GM06990 (cell line): ENCODE measurements at places on chromosomes 11 and 22.

DNA sequence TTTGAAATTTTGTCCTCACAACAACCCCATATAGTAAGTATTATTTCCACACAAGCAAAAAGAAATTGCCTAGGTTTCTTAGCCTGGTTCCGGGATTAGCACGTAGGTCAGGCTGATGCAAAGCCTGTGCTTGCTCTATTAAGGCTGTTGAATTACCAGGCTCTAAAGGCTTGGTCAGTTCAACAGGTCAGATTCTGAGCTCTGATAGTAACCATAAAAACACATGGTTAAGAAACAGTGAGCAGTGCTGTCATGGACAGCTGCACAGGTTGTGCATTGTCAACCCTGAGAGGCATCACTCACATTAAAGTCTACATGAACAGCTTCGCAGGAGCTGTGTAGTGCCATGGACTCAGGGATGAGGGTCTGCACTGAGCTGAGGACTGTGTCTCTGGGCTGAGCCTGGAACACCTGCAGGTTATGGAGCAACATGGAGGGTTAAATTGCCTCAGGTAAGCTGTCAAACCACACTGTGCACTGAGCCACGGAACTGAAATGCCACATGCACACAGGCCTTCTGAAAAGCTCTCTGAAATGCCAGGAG is 98.0 kb downstream of the PIWIL4 start:
- no peak for DNase-seq

- no peak for DNase-seq
Measured at GRCh38 chr11:38009932-38010331, 1411.9 kb upstream of the RAG2 start.

- no peak for DNase-seq
Measured at GRCh38 chr22:47694536-47695130, 932.2 kb downstream of the TBC1D22A start.

DNA sequence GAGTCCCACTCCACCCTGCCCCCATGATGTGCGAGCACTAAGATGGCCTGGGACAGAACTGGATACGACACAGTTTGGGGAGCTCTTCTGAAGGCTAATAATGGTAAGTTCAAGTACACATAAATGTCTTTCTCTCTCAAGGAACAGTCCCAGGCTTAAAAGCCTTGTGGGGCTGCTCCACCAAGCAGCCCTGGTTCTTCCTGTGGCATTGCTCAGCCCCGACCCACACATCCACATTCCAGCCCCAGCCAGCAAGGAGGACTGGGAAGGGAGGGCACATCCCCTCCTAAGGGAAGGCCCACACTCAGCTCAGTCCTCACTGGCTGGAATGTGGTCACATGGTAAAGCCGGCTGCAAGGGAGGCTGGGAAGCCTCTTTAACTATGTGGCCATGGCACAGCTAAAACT is 13.3 kb upstream of the MB start:
- no peak for DNase-seq

DNA sequence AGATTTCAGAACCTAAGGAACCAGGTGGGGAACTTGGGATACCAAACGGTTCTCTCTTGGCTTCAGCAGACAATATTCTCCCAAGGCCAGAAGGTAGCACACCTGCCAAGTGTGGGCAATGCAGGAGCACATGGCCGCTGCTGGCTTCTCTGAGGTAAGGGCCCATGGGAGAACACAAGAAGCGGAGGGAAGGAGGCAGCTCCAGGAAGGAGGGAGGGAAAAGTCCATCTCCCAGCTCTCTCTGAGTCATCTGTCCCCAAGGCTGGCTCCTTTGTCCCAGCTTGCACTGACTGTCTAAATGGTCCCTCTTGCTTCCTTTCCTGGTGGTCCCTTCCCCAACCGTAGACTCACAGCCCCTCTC is 557.9 kb upstream of the CADM1 start:
- DNase-seq = no peak

DNA sequence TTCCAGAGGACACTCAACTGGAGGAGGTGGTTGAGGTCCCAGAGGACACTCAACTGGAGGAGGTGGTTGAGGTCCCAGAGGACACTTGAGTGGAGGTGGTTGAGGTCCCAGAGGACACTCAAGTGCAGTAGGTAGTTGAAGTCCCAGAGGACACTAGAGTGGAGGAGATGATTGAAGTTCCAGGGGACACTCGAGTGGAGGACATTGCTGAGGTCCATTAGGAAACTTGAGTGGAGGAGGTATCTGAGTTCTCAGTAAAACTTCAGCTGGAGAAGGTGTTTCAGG is 39.7 kb downstream of the ZNF195 start:
- no peak for DNase-seq

DNA sequence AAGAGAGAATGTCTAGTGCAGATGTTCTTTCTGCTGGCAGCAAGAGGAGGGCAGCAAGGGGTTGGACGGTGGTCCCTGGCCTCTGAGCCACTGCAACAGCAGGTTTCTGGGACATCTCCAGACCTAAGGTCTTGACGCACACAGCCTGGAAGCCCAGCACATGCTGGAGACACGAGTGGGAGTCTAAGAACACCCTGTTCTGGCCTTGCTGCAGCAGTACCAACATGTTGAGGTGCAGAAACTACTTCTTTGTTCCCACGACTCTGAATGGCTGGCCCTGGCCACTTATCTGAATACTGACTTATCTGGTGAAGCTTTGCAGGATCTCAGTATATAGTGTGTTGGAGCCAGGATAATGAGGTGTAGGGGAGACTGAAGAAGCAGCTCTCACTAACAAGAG is 6.8 kb downstream of the MICAL2 start:
- no peak for DNase-seq

DNA sequence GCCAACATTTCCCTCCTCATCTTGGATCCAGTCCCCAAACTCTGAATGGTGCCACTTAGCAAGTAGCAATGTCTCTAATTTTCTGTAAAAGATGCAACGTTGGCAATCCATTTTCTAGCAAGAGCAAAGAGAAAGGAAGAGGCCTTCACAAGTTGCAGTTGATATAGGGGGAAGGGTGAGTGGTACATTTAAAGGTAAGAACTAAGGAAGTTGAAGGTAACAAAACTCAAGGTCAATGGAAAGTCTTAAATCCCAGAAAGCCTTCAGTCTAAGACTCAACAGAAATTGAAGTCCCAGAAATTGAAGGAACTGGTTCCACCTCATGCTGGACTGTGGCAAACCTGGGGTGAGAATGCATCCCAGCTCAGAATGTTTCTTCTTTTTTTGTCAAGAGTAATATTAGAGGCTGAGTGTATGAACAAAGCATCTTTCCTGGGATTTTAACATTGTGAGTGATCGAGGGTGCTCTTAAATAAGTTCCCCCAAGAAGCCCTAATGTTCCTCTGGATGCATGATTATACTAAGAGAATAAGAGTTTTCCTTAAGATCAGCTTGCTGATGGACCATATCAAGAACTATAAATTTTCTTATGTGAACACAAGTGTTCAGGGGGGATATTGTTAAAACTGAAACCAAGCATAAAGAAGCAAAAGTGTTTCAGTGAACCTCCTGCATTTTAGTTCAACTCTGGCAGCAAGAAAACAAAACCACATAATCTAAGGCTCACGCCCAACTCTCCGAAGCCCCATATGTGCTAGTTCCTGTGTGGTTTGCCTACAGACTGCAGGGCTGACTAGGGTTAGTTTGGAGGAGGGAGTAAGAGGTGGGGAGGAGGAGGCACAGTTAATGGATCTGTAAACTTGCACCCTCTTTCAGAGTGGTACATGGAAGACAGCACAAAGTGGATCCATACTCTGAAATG is at the start of gene GRAP2:
GRAP2 (plus strand) TSS at position 779 of the 922 bp plus-strand sequence. CDS start 46,023 bp downstream, outside the sequence.
- peak; percentile 72 for DNase-seq

DNA sequence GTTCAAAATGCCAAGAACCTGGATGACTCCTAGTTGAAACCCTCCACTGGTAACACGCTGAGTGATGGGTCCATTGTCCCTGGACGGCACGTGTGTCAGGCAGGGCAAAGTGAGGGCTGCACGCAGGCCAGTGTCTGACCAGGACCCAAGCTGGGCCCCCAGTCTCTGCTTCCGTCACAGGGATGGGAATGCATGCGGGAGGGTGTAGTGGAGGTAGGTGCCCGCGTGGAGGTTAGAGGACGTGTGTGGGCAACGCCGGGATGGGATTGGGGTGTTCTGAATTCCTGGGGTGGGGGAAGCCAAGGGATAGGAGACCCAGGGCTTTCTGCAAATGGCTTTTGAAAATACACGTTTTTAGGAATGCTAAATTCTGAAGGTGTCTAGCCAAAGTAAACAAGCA is 943.3 kb downstream of the BRD1 start:
- DNase-seq = no peak

DNA sequence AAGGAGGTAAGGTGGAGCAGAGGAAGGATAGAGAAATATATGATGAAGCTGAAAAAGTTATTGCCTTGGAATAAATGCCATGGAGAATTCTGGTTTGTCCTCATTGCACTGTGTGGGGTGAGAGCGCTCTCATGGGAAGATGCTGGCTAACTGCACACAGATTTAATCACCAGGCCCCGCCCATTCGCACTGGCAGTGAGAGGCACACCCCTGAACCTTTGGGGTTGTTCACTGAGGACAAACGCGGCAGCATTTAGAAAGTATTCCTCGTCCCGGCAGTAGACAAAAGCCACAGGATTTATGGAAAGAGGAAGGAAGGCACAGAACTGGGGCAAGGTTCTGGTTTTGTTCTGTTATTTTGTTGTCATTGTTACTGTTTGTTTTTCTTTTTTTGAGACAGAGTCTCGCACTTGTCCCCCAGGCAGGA is 70.2 kb downstream of the MED15 start:
- no peak for DNase-seq

DNA sequence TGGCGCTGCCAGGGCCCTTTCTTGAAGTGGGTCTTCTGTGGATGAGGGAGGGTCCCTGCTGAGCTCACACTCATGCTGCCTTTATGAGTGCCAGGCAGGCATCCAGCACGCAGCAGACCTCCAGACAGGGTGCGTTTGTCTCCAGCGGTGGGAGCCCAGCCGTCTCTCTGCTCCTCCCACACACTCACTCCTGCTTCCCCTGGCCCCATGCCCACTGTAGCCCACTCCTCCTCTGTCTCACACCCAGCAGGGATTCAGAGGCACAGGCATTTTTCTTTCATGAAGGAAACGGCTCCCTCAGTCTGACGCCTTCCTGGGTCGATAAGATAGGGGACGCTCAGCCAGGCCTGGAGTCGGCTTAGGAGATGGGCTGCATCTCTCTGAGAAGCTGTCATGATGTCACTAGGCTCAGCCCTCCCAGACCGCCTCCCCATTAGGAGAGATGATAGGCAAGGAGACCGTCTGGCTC is 183.9 kb upstream of the NCAM1 start:
- no peak for DNase-seq

DNA sequence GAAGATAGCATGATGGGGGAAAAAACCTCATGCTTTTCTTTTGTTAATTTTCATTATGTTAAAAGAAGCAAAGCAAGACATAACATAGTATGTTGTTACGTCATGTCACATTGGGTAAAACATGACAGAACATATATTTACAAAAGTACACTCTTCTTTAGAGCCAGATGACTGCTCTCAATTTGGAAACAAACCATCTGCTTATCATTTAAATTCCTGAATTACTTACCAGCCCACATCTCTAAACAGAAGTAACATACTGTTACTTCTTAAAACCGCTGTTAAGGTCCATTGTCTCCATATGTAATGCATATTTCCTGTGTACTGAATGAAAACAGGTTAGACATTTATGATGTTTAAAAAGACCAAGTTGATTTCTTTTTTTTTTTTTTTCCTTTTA is 100.0 kb downstream of the TMEM135 start:
- DNase-seq = no peak

DNA sequence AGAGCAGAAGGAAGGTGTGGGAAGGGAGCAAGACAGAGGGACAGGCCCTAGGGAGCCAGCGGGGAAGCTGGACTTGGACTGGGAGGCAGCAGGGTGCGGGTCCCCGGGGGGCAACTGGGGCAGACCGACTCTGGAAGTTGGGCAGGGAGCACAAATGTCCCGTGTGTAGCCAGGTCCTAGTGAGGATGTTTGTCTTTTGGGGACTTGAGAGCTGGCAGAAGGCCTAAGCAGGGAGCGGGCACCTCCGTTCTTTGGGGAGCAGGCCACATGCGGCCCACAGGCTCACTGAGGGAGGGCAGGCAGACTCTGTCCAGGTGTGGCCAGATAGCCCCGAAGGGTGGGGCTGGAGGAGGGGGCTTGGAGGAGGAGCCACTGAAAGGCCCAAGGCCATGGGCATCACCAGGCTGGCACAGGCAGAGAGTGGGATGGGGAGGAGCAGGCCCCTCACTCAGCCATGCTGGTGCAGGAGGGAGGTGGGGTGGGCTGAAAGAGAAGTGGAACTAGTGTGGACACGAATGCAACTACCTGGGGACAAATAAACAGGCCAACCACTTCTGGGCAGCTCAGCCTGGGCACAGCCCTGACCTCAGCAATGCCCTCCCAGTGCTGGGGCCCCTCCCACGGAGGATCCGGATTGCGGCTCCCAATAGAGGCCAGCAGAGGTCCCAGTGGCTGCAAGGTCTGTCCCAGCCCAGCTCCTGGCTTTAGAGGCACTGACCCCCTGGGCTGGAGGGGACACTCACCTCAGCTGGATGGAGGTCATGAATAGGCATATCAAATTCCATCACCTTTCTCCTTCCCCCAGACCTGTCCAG is 1.3 kb upstream of the SCARF2 start:
- no peak for DNase-seq

GRCh38 chr11:108751444-108751843 is 86.6 kb downstream of the DDX10 start:
- DNase-seq = no peak

GRCh38 chr11:61332797-61333549 is at the start of the genes DDB1 and TKFC:
TSS of gene DDB1 (minus strand) at chr11:61333105. CDS start at chr11:61332968, 137 bp downstream.
TSS of gene TKFC (plus strand) at chr11:61333228. CDS start at chr11:61334729, 1,501 bp downstream.
- peak; percentile 97 for DNase-seq

- no peak for DNase-seq
Measured at GRCh38 chr11:114942207-114942606, 263.9 kb downstream of the NXPE2 start.

- DNase-seq = no peak
Measured at GRCh38 chr11:46181843-46182424, 60.7 kb upstream of the PHF21A start.

DNA sequence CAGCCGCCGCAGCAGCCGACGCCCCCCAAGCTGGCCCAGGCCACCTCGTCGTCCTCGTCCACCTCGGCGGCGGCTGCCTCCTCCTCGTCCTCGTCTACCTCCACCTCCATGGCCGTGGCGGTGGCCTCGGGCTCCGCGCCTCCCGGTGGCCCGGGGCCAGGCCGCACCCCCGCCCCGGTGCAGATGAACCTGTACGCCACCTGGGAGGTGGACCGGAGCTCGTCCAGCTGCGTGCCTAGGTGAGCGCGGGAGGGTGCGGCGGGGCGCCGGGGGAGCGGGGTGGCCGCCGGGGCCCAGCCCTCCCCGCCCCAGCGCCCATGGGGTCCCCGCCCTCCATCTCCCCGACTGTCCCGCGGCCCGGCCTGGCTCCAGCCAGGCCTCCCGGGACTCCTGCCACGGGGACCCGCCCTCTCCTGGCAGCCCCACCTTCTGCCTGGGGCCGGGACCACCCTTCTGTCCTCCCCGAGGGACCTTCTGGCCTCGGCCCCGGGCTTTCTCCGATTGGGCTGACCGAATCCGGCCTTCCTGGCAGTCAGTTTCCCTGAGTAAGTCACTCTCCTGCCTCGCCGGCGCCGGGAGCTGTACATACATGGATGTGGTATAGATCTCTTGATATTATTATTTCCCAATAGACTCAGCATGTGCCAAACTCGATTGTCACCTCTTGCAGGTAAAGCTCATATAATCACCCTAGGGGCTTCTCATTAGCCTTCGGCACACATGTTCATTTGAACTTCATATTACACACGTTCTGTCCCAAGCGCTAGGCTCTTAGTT is 720 bp downstream of the PACS1 start:
- peak; percentile 37 for DNase-seq

GRCh38 chr22:28589102-28589750 is 90.4 kb downstream of the TTC28 start:
- no peak for DNase-seq
